NCI-H510A (cell line): ENCODE measurements at places on chromosomes 4 and X.
A peak's percentile ranks its signal among the peaks of the same experiment; 100 is the strongest.

DNA sequence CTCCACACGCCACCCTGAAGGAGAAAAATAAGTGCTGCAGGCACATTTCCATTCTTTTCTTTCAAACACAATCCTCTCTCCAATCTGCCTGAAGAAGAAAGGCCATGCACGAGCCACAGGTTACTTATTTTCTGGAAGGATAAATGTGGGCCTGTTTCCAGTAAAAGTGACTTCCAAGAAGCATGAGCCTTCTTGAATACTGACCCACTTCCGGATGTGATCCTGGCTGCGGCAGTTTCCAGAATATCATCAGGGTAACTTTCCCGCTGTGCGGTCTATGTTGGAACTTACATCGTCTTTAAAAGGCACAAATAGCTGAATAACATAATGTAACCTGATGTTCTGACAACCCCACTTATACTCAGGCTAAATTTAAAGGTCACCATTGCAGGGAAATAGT, 66.3 kb upstream of the TAPT1 start:
- DNase-seq: no peak

GRCh38 chr4:17316566-17316965, 195.3 kb downstream of the QDPR start:
- no peak for DNase-seq

- no peak for DNase-seq
Observed at GRCh38 chr4:101071241-101071640, 276.1 kb downstream of the PPP3CA start.

- DNase-seq: no peak
Observed at GRCh38 chrX:13167481-13168231, 123.2 kb upstream of the FAM9C start.

DNA sequence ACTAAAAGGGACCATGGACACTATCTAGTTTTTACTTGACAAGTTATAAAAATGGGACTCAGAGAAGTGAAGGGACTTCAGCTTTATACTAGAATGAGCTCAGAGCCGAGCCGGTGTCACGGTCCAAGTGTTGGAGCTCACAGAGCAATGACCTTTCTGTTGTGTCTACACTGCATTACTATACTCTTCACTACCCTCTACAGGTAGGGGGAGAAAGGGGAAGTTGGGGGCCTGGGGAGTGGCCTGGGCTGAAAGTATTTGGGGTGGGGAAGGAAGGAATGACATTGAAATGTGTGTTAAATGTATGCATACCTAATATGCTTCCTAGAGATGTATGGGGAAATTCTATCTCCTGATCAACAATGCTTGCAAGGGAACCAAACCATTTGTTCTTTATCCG, 48.8 kb upstream of the HHIP start:
- no peak for DNase-seq

- no peak for DNase-seq
Observed at GRCh38 chr4:185357211-185357610, 38.5 kb downstream of the LRP2BP start.

DNA sequence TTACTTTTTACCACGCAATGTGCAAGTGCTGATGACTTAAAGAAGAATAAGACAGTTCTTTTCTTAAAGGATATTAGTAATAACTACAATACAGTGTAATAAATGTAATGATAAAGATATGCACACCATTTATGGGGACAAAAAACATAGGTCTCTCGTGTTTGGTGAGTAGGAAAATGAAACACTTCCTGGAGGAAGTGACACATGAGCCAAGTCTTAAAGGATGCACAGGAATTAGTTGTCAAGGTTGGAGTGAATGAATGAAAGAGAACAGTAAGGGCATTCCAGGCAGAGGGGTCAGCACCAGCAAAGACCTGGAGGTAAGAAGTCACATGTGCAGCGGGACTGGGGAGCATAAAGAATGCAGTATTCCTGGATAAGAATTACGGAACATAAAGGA, 112.7 kb downstream of the SH3RF1 start:
- DNase-seq: no peak

- DNase-seq: no peak
Observed at GRCh38 chr4:24248674-24249630, 335.4 kb downstream of the DHX15 start.

GRCh38 chrX:43939187-43939926, 33.8 kb downstream of the NDP start:
- DNase-seq: no peak

DNA sequence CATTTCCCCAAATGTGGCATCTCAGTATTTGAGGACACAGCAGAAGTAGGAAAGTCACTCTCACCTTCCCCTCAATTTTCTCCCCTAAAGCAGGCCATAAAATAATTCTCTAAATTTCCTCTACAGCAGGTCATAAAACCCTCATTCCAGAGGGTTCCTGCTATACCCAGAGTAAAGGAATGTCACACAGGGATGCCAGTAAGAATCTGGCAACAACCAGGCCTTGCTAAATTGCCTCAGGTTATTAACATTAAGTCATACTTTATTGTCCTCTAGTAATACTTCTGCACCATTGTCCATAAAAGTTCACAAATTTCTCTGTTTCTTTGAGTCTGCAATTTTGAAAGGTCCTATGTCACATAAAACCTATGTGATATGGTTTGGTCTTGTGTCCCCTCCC, 685.7 kb upstream of the SLIT2 start:
- DNase-seq: no peak

GRCh38 chrX:110418316-110419235, 59.9 kb downstream of the RTL9 start:
- peak; percentile 51 for DNase-seq

DNA sequence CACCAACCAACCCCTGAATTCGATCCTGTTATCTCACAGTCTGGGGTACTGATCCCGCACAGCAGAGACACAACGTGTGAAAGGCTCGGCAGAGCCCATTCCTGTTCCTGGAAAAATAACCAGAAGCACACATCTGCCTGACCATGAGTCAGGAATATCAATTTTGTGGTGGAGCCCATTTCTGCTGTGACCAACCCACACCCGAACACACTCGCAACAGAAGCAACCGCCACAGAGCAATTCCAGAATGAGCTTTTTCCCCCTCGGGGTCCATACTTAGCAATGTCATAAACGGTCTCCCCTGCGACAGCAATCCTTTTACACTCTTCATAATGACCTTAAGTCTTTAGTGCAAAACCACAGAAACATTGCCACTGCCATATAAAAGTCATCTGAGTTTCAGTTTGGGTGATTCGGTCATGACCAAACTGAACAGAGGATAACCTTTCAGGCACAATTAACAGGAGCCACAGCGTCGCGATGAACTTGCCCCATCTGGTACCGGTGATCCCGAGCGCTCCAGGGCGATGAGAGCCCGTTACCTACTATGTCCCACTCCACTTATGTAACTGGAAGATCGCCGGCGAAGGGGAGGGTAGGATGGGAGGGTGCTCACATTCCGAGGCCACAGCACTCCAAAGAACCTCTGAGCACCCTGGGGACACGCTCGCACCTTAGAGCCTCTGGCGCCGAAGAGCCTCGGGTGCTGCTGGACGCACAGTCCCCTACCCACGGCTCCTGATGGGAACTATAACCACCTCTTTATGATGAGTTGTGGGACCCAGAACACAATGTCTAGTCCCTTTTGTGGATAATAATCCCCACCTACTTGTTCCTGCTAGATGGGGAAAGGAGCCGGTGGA, 1.1 kb downstream of the MECP2 start:
- no peak for DNase-seq

DNA sequence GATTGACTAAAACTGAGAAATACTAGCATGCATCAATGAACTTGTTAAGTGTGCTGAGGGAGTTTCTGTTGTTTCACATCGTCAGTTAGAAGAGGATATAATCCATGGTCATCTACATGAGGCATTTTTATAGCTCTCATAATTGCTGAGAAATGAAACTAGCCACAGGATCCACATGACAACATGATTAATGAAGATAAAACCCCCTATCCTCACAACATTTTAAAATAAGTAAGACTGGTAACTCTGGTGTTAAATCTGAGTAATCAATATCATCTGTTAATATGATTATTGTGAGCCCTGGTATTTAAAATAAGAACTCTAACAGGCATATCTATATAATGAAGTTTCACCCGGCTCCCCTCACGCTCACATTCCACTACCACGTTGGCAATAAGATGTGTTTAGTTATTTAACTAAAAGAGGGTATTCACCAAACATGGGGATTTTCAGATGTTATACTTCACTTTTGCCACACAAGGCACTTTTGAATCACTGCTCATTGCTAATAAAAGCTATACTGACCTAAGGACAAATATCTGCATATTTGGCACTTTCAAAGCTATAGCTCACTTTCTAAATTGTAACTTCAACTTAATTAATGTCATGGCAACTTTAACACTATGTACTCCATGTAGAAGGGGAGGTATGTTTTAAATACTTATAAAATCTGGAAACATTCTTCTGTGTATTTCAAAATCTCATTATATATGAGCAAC, 6.7 kb downstream of the UNC5C start:
- no peak for DNase-seq

GRCh38 chr4:85452058-85452731, 22.8 kb upstream of the ARHGAP24 start:
- no peak for DNase-seq

GRCh38 chr4:122716825-122717448, 15.6 kb upstream of the BBS12 start:
- DNase-seq: no peak

DNA sequence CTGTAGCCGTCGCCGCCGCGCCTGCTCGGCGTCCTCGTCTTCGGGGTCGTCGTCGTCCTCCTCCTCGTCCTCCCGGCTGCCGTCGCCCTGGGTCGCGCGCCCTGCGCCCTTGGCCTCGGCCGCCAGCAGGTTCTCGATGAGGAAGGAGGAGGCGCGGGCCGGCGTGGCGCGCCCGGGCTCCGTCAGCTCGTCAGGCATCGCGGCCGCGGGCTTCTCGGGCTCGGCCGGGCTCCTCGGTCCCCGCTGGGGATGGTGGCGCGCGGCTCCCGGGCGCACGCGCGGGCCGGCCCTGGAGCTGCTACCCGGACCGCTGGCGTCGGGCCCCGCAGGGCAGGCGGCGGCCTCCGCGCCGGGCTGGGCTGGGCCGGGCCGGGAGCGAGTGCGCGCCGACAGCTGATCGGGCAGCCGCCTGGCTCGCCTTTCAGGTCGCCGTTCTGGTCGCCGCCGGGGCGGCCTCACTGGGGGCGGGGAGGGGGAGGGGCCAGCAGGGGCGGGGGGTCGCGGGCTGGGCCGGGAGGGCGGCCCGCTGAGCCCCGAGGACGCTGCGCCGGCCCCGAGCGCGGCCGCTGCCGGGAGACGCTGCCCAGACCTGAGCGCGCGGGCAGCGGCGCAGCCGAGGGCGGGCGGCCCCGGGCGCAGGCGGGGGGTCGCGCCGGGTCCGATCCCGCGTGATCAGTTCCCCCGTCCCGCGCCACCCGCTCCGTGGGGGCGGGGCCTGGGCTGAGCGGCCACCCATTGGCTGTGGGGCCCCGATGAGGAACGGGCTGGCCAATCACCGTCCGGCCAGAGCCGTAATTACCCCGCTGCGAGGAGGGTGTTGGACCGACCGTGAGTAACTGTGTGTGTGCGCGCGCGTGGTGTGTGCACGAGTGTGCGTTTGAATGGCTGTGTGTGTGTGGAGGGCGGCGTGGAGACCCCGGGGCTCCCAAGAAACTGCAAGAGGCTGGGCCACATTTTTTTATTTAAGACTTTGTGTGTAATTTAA, at the start of gene HMX1:
Gene HMX1, minus strand, starts transcription at position 423 of the 985 bp plus-strand sequence. Its CDS starts 225 bp downstream, at position 198.
- DNase-seq: no peak

GRCh38 chr4:96164814-96165351, 325.0 kb downstream of the PDHA2 start:
- no peak for DNase-seq

DNA sequence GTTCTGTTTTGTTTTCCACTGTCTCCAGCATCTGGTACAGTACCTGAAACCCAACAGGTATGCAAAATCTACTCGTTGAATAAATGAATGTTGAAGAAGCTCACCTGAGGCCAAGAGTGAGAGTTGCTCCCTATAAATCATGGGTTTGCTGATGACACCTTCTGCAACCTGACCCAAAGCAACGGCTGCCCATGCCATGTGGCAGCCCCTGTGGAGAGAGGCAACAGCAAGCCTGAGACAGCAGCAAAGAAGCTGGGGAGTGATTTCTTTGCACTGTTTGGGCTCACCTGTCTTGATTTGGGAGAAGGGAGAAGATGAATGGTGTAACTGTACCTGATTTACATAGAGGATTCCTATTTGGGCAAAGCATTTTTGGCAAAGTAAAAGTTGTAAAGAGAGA, 119.8 kb upstream of the GPC4 start:
- DNase-seq: no peak

GRCh38 chr4:212438-213188, 88.3 kb downstream of the ZNF718 start:
- DNase-seq: peak; percentile 39

- DNase-seq: no peak
Observed at GRCh38 chr4:19259920-19260319, 991.8 kb upstream of the SLIT2 start.

GRCh38 chr4:8939160-8939839, 67.7 kb upstream of the HMX1 start:
- no peak for DNase-seq

DNA sequence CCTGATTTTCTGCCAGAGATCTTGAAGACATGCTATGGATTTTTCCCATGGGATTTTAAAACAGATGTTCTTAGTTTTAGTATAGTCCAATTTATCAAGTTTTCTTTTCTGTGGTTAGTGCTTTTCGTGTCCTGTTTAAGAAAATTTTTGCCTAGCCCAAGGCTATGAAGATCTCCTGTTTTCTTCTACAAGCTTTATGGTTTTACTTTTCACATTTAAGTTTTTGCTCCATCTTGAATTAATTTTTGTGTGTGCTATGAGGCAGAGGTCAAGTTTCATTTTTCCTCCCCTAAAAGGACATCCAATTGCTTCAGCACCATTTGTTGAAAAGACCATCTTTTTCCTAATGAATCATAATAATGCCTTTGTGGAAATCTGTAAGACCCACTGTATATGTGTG, 65.6 kb downstream of the POLR2B start:
- DNase-seq: no peak

- DNase-seq: no peak
Observed at GRCh38 chrX:97756879-97757278, 873.2 kb downstream of the RPA4 start.

GRCh38 chr4:8238036-8238511, 31.5 kb upstream of the HTRA3 start:
- peak; percentile 47 for DNase-seq

- DNase-seq: no peak
Observed at GRCh38 chr4:833156-833555, 7.2 kb upstream of the CPLX1 start.

DNA sequence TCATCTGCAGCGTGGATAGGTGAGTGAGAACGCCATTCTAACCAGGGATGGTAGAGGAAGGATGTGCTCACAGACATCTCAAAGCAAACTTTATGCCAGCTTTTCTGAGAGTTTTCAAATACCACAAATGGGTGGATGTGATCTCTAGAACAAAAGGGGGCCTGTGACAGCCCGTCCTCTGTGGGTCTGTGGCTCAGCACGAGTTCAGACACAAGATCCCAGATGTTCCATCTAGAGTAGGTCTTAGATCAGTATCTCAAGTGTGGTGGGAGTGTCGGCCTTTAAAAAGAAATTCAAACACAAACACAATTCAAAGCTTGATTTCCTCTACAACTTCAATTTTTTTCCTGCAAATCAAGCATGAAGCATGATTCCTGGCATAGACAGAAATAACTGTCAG, 22.8 kb downstream of the QDPR start:
- DNase-seq: no peak

GRCh38 chrX:132146456-132146855, 18.6 kb upstream of the FRMD7 start:
- no peak for DNase-seq

- DNase-seq: no peak
Observed at GRCh38 chrX:136658151-136658550, 10.2 kb downstream of the CD40LG start.

GRCh38 chr4:122914292-122914904, 8.0 kb downstream of the NUDT6 start:
- DNase-seq: no peak
